ENCODE measurements at places on chromosomes 6 and 20. TPM values are rescaled to one million over a fixed set of nuclear protein-coding genes. Genes with fewer than 3 reads are reported as not detected.

SLC17A1 gene
- polyA plus RNA-seq, result not detected

HLA-DQA1 gene
- 1.7 TPM for polyA plus RNA-seq

NRN1 gene
- 28.1 TPM for polyA plus RNA-seq

SLC2A10 gene
- 16.1 TPM for polyA plus RNA-seq

All from forelimb muscle (tissue), 1 donor.